Neural crest cell (in vitro differentiated cells): ENCODE measurements at places on chromosomes 12 and 14. TPM values are rescaled to one million over a fixed set of nuclear protein-coding genes. Genes with fewer than 3 reads are reported as not detected.

SLC5A8 gene
- total RNA-seq: not detected in 2 replicates

KLHL33 gene
- 0.07 TPM in 1 of 2 replicates, not detected in the other for total RNA-seq

NR2C1 gene
- 39.3 and 42.4 TPM in 2 replicates for total RNA-seq

REM2 gene
- 3.0 and 3.6 TPM in 2 replicates for total RNA-seq

TSPAN19 gene
- total RNA-seq: 0.36 and 0.84 TPM in 2 replicates

CLEC7A gene
- total RNA-seq: not detected in 2 replicates

SLC38A6 gene
- 13.2 and 14.5 TPM in 2 replicates for total RNA-seq

FGD6 gene
- total RNA-seq: 17.3 and 17.4 TPM in 2 replicates

NTF3 gene
- 0.33 TPM in 1 of 2 replicates, not detected in the other for total RNA-seq

- no peak overlapping the region for H3K4me3 ChIP-seq
- H3K27ac ChIP-seq: no peak overlapping the region
- H3K4me1 ChIP-seq: peaks cover 3% of the 10 kb centered on the region
- peaks cover 3% of the 10 kb centered on the region for H3K36me3 ChIP-seq
Measured at GRCh38 chr14:51453869-51454268, 197.8 kb upstream of the FRMD6 start.

- peaks cover 5% of the 10 kb centered on the region for H3K27me3 ChIP-seq
- no peaks in the 10 kb centered on the region for H3K4me1 ChIP-seq
- no peaks in the 10 kb centered on the region for H3K36me3 ChIP-seq
- no peak overlapping the region for H3K4me3 ChIP-seq
- H3K27ac ChIP-seq: no peak overlapping the region
- DNase-seq: no peak
Measured at GRCh38 chr12:76915361-76916169, 36.7 kb upstream of the CSRP2 start.

DNA sequence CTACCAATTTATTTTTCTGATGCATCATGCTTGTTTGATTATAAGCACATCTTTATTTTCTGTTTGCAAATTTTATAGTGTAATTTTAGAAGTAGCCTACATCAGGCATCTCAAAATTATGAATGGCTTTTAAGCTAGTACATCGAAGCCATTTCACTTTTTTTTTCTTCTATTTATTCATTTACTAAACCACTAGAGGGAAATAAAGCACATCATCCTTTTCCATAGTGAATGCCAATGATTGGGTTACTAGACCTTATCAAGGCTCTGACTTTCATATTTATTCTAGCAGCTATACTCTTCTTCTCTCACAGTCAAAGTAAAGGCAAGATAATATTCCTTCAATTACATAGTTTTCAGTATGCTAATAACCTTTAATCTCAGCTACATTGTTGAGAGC is 736.4 kb upstream of the LRFN5 start:
- no peaks in the 10 kb centered on the region for H3K27me3 ChIP-seq
- no peaks in the 10 kb centered on the region for H3K4me1 ChIP-seq
- H3K27ac ChIP-seq: no peak overlapping the region
- H3K36me3 ChIP-seq: no peaks in the 10 kb centered on the region

GRCh38 chr12:115949675-115950074 is 327.8 kb downstream of the MED13L start:
- H3K36me3 ChIP-seq: peaks cover 13% of the 10 kb centered on the region
- H3K4me1 ChIP-seq: peaks cover 3% of the 10 kb centered on the region
- no peak overlapping the region for H3K27ac ChIP-seq

GRCh38 chr12:97260786-97261185 is 201.8 kb upstream of the RMST start:
- H3K36me3 ChIP-seq: no peaks in the 10 kb centered on the region
- no peak for DNase-seq
- peaks cover 18% of the 10 kb centered on the region for H3K4me1 ChIP-seq
- no peak overlapping the region for H3K27ac ChIP-seq
- no peak overlapping the region for H3K4me3 ChIP-seq

DNA sequence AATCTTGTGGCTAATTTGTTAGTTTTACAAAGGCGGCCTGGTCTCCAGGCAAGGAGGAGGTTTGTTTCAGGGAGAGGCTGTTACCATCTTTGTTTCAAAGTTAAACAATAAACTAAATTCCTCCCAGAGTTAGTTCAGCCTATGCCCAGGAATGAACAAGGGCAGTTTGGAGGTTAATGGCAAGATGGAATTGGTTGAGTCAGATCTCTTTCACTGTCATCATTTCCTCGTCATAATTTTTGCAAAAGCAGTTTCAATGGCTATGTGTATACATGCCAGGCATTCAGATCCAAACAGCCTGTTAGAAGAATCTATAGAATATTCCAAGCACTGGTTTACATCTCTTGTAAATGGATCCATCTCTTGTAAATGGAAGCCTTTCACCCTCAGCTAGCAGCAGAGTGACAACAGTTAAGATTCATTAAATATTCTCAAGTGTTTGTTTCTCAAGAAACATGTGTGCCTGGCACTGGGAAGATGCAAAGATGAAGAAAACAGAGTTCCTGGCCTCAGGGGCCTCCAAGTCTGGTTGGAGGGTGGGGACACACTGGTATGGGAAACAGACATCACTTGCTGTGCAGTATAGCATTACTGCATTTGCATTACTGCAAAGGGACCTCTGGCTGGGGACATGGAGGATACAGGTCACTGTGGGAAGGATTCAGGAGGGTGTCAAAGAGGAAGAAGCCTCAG is 65.8 kb downstream of the RIN3 start:
- peaks cover 11% of the 10 kb centered on the region for H3K36me3 ChIP-seq
- no peak overlapping the region for H3K4me3 ChIP-seq
- no peaks in the 10 kb centered on the region for H3K4me1 ChIP-seq
- no peaks in the 10 kb centered on the region for H3K27me3 ChIP-seq
- DNase-seq: no peak

DNA sequence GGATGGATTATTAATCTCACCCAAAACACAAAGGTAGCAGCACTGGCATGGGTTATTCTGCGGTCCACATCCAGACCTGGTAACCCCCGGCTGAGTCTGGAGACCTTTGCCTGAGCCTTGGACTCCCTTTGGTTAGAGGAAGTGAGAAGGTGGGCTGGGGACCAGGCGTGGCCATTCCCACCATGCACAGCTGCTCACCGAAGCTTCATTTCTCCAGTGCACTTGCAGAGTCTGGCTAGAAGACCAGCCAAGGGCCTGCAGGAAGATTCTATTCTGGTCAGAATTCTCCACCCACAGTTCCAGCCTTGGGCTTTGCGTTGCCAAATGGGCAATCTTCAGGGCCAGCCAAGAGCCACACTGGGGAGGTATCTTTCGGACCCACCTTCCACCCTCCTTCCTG is 73.0 kb downstream of the LGMN start:
- H3K4me1 ChIP-seq: peaks cover 11% of the 10 kb centered on the region
- no peak for DNase-seq
- H3K27ac ChIP-seq: no peak overlapping the region
- no peaks in the 10 kb centered on the region for H3K27me3 ChIP-seq

GRCh38 chr14:88297306-88297705 is 25.8 kb downstream of the KCNK10 start:
- no peak for DNase-seq
- peaks cover 4% of the 10 kb centered on the region for H3K27me3 ChIP-seq
- H3K4me1 ChIP-seq: no peaks in the 10 kb centered on the region
- peaks cover 3% of the 10 kb centered on the region for H3K36me3 ChIP-seq
- H3K4me3 ChIP-seq: no peak overlapping the region

- H3K27me3 ChIP-seq: no peaks in the 10 kb centered on the region
- no peak overlapping the region for H3K27ac ChIP-seq
- H3K4me3 ChIP-seq: no peak overlapping the region
- DNase-seq: no peak
Measured at GRCh38 chr14:51185180-51185579, 54.9 kb upstream of the TMX1 start.

DNA sequence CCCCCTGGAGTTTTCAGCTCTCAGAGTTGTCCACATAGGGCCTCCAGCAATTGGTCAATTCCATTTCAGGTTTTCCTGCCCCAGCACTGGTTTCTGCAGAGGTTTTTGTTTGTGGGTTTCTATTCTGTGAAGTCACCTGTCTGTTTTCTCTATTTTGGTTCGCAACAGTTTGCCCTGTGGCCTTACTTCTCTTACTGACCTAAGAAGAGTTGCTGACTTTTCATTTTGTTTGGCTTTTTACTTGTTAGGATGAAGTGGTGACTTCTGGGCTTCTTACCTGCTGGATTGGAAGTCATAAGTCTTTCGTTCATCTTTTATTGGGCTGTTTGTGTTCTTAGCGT is 196.4 kb upstream of the PARP11 start:
- H3K4me1 ChIP-seq: no peaks in the 10 kb centered on the region
- H3K4me3 ChIP-seq: no peak overlapping the region
- H3K36me3 ChIP-seq: no peaks in the 10 kb centered on the region
- no peaks in the 10 kb centered on the region for H3K27me3 ChIP-seq
- DNase-seq: no peak

DNA sequence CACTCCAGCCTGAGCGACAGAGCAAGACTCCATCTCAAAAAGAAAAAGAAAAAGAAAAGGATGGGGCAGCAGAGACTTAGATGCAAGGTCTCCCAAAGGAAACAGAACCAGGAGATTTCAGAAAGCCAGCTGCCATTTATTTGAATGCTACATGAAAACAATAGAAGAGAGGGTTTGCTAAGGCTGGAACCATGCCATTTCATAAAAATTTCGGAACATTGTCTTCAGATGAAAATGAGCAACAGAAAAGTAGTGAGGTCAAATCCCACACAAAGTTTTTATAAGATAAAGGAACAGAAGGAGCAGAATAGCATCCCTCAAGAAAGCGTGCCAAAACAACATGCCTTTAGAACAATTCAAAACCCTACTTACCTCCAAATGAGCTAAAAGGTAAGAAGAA is 175.3 kb downstream of the ETV6 start:
- no peak overlapping the region for H3K27ac ChIP-seq
- peaks cover 3% of the 10 kb centered on the region for H3K36me3 ChIP-seq
- no peak overlapping the region for H3K4me3 ChIP-seq
- no peaks in the 10 kb centered on the region for H3K27me3 ChIP-seq
- DNase-seq: no peak

GRCh38 chr12:26830783-26831551 is 2.0 kb downstream of the ITPR2 start:
- no peak overlapping the region for H3K27ac ChIP-seq
- peaks cover 12% of the 10 kb centered on the region for H3K27me3 ChIP-seq
- no peaks in the 10 kb centered on the region for H3K36me3 ChIP-seq
- no peak for DNase-seq

- no peaks in the 10 kb centered on the region for H3K36me3 ChIP-seq
- H3K27me3 ChIP-seq: peaks cover 11% of the 10 kb centered on the region
- H3K4me1 ChIP-seq: no peaks in the 10 kb centered on the region
- no peak for DNase-seq
- no peak overlapping the region for H3K27ac ChIP-seq
Measured at GRCh38 chr12:107634530-107634929, 51.1 kb upstream of the PWP1 start.

DNA sequence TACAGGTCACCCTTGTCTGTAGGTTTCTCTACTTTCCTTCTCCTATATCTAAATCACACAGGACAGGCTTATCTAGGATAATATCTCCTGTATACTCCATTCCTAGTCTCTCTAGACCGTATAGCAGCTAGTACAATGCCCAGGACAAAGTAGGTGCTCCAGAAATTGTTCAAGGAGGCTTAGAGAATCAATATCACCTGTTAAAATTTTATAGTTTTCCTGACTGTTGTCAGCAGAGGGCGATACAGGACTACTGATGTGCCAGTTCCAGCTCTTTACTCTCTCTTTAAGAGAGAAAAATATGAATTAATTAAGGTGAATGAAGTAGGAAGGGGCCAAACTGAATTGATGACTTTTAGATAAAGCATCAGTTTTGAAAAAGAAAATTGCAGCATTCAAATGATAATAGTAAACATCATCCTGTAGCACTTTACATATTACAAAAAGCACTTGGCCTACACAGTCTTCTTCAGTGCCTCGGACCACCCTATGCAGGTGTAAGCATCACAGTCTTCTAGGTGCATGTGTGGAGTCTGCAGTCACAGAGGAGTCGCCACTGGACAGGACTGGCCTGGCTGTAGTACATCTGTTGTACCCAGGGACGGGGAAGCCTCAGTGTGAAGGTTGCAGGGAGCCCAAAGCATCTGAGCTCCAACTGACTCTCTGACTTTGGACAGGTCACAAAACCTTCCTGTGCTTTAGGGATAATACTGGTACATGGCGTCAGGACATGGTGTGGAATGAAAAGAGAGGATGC is 61.9 kb upstream of the MAX start:
- peaks cover 6% of the 10 kb centered on the region for H3K4me1 ChIP-seq
- peak; percentile 49 for DNase-seq
- no peaks in the 10 kb centered on the region for H3K27me3 ChIP-seq
- no peak overlapping the region for H3K4me3 ChIP-seq
- H3K36me3 ChIP-seq: no peaks in the 10 kb centered on the region

GRCh38 chr14:32572867-32573150 is 243.7 kb downstream of the AKAP6 start:
- peaks cover 10% of the 10 kb centered on the region for H3K27me3 ChIP-seq
- peak overlapping the region; percentile 47 for H3K27ac ChIP-seq
- H3K4me1 ChIP-seq: peaks cover 16% of the 10 kb centered on the region
- DNase-seq: no peak
- no peak overlapping the region for H3K4me3 ChIP-seq

DNA sequence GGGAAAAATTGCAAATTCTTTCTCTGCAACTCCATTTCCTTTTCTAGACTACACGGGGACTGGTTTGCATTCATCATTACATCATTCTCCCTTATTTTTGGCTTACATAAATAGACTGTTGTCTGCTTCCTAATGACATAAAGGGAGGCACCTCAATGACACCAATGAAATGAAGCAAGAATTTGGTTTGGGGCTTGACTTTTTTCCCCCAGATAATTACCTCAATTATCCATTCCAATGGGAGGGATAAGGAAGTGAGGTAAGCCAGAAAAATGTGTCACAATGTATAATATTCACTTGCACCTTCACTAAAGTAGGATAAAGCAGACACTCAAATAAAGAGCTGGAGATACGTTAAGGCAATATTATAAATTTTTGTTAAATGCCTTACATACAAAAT is 240.6 kb upstream of the GRIP1 start:
- DNase-seq: no peak
- H3K4me3 ChIP-seq: no peak overlapping the region
- no peaks in the 10 kb centered on the region for H3K27me3 ChIP-seq
- H3K36me3 ChIP-seq: no peaks in the 10 kb centered on the region
- peaks cover 17% of the 10 kb centered on the region for H3K4me1 ChIP-seq

- no peak overlapping the region for H3K27ac ChIP-seq
- DNase-seq: no peak
- no peaks in the 10 kb centered on the region for H3K36me3 ChIP-seq
- no peaks in the 10 kb centered on the region for H3K27me3 ChIP-seq
Measured at GRCh38 chr12:84157170-84157569, 755.4 kb downstream of the SLC6A15 start.

- no peak for DNase-seq
- no peak overlapping the region for H3K27ac ChIP-seq
Measured at GRCh38 chr14:73696466-73697400, 17.5 kb downstream of the PNMA1 start.
